Activated CD8-positive, alpha-beta memory T cell treated with anti-CD3 and anti-CD28 coated beads, Interleukin-2, amount 50 U/mL, for 48 hours (primary cell): ENCODE measurements at places on chromosomes 16 and 17.

DNA sequence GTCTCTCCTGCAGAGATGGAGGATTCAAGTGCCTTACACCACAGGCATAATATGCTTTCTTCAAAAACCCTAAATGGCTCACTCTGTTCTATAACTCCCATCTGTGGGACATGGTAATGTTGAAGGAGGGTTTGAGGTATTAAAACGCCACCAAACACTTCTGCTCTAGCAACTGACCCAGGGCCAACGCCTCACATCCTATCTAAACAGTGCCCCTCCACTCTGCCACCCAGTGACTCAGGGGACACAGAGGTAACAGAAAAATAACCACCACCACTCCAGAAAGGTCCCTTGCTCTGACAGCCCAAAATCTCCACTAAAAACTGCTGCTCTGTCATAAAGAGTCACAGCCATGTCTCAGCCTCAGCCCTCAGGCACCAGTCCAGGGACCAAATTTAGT is 17.7 kb downstream of the NPRL3 start:
- DNase-seq = no peak

DNA sequence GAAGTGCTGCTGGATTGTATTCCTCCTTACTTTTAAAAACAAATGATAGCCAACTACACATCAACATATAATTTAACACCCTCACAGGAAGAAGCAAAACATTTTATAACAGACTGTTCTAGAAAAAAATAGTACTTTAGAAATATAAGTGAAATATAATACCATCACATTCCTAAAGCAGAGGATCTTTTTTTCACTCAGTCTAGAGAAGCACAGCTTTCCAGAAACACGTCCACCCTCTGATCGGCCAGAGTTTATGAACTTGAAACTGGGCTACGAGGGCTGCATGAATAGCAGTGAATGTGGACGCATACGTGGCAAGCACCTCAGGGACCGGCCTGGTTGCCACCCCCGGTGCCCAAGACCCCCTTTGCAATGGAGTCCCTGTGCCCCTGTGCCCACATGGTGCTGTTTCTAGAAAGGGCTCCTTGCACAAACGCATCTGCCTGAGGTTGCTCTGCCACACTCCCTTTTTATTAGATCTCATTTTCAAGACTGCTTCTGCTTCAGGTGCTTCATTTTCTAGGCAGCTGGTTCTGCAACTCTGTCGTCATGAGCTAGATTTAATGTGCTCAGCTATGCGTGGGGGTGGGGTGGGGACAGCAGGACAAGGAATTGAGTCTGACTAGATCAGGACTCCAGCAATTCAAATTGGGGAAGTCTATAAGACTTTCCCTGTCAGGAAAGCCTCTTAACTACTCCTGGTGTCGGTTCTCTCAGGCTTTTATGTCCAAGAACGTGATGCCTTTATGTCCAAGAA is 29.1 kb upstream of the ERN1 start:
- DNase-seq = no peak

- DNase-seq = no peak
These were observed 1.2 kb downstream of the GPRC5B start for GRCh38 chr16:19883296-19883965.

DNA sequence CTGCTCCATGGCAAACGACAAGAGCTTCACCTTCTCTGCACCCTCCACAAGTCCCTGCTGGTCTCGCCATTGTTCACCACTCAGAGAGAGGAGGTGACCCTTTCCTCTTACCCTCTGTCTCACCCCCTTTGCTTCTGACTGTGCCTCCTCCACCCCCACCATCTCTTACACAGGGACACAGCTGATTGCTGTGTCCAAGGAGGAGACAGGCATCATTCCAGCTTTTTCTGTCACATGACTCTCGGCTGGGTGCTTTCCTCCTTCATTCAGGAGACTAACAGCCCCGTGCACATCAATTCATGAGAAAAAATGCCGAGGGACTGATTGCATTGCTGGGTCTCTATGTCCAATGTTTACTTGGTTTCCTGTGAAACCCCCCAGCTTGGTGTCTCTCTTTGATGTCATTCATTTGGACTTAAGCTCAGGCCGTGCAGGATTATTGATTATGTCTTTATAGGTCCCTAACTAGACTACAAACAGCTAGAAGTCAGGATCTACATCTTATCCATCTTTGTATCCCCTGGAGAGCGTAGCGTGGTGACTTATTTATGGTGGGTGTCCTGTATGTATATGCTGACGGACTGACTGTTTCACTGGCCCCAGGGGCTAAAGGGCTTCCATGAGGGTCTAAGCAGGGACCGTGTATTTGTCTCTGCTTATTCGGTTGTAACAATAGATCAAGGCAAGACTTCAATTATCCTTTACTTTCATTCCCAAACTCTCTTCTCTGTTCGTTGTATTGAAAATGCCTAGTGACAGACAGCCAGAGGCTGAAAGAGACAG is 82.2 kb upstream of the CDH13 start:
- DNase-seq = no peak

DNA sequence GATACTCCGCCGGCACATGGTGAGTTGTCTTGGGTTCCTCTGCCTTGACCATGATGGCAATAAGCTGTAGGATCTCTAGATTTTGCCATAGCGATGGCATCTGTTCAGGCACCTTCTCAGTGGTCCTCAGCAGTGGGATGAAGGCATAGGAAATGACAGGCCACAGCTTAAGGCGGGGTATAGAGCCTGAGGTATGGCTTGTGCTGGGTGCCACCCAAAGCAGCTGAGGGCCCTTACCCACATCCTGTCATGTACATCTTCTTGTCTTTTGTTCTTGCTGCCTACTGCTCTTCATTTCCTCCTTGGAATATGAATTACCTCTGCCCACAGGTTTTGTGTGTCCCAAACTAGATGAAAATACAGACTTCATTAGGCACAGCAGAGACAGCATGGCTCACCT is 29.5 kb downstream of the KAT7 start:
- no peak for DNase-seq

DNA sequence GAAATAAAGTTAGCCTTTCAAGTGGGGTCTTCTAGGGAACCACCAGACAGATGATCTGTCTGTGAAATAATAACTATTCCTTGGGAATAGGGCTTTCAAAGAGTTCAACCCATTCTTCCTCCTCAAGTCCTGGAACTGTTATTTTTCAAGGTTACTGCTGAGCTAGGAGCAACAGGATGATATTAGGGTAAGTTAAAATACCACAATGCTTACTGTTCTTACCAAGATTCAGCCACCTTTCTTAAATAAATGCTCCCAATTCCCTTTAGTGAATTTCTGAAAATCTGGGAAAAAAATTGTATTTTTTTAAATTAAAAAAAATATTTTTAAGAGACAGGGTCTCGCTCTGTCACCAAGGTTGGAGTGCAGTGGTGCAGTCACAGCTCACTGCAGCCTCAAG is 26.9 kb upstream of the ALDH3A2 start:
- DNase-seq = no peak

GRCh38 chr16:3816326-3816725 is 64.2 kb downstream of the CREBBP start:
- DNase-seq = no peak

DNA sequence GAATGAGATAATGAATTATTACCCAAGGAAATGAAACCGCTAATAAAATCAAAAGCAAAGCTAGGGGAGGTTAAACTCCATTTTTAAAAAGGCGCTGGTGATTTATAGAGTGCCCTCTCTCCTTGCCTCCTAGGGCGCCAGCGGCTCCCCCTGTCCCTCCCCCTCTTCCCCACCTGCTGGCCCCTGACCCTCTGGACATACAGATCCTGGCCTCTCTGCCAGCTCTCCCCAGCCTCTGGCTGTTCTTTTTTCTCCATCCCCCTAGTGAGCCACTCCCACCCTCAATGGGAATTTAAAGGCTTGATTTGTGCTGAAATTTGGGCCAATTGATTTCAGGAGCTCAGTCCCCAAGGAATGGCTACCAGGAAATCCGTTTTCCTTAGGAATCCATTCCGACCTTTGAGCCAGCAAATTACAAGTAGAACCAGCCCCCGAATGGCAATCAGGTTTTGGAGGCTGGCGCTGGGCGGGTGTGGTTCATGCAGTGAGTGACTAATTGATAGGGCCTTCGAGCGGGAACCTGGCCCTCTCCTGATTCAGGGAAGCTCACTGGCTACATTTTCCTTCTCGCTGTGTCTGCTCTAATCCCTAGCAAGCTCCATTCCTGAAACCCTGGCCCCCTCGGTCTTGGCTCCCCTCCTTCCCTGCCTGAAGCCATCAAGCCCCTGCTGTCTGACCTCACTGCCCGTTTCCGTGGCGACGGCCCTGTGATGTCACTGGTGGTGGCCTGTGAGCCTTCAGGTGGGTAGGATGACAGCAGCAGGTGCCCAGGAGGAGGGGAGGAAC is 141.9 kb upstream of the SDK2 start:
- DNase-seq = no peak

DNA sequence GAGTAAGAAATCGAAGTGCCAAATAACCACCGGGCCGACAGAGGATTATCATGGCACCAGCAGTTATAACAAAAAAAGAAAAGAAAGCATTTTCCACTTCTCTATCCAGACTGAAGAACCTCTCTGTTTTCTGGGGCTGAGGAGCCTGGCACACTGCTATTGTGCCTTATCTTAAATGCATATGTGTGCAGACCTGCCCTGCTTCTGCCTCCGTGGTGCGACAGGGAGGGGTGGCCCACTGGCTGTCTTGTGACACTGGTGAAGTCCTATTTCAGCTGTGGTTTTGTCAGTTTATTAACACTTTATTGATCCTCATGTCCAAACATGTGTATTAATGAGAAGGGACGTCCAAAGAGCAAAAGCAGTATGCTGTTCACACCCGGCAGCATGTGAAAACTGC is 55.4 kb downstream of the CDK5R1 start:
- DNase-seq = no peak

DNA sequence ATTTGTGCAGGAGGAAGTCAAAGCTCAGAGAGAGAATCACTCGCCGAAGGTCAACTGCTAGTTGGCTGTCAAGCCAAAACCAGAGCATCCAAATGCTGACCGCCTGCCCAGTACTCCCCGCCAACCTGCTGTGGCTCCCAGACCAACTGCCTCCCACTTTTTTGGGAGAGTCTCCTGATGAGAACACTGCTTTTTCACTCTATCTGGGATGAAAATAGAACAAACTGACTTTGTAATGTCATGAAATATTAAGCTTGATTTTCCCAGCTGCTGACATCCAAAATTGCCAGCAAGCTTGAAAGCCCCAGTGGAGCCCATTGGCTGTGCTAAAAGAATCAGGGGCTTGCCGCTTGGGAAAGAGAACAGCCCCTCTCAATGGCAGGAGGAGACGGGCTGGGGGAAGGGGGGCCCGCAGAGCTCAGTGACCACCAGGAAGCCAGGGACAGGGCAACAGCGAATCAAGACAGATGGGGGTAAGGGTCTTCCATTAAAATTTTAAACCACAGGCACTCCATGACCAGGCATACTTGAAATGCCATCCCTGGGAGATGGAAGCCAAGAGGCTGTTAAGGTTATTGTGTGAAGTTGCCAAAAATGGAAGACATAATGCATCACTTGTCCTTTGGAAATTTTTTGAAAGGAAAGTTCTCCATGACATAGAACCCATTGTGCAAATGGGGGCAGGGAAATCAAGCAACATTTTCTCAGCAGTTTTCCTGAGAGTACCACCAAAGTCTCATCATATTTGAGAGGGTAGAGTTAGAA is 125.7 kb upstream of the CDH5 start:
- no peak for DNase-seq

GRCh38 chr16:3115561-3115960 is 3.2 kb downstream of the ZNF205 start:
- DNase-seq = no peak

- DNase-seq = no peak
These were observed 15.5 kb upstream of the USP22 start for GRCh38 chr17:21058098-21058893.

- DNase-seq = no peak
These were observed 37.7 kb downstream of the ASPA start for GRCh38 chr17:3513305-3514035.

DNA sequence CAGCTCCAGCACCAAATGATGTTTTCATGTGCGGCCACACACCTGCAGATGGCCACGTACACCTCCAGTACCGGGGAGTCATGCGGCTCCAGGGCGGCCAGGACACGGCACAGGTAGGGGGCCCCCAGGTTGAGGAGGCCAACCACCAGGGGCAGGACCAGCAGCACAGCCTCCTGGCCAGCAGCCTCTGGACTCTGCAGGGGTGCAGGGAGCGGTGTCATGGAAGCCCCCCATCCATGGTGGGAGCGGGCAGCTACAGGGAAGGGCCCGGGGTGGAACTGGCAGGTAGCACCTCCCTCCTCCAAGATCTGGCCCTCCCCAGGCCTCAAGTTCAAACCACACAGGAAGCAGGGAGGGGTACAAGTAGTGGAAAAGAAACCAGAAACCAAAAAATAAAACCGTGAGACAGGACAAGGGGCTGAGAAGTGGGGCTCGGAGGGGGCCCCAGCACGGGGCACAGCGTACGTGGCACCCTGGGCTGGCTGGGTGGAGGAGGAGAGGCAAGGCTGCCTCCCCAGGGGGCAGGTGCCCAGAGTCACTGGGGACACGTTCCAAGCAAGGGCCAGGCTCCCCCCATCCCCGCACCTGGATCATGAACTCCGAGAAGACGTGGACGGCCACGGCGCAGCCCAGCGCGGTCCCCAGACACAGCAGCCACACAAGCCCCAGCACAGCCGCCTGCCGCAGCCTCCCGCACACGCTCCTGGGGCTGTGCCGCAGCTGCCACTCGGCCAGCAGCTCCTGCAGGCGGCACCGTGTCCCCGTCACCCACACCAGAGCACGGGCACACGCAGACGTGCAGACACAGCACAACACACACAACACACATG is 7.4 kb downstream of the TMC6 start:
- peak; percentile 71 for DNase-seq

DNA sequence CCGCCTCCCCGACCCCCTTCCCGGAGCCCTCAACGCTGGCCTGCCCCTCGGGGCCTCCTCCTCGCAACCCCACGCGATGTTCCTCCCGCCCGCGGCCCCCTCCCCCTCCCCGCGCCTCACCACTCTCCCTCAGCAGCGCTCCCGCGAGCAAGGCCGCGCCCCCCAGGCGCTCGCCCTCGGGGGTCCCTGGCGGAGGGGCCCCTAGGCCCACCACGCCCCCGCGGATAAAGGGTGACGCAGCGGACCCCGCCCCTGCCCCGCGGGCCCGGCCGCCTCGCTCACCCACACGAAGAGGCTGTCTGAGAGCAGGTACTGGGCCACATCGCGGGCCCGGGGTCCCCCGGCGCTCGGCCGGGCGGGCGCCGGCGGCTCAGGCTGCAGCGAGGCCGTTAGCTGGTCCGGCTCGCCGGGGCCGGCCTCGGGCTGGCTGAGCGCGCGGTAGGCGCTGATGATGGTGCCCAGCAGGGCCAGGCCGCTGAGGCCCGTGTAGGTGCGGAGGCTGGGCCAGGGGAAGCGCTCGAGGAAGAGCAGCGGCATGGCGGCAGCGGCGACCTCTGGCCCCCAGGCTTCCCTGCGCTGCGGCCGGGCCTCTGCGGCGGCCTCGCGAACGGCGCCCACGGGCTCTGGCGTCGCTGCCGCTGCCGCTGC is 430 bp downstream of the AMFR start:
- DNase-seq = peak; percentile 72

DNA sequence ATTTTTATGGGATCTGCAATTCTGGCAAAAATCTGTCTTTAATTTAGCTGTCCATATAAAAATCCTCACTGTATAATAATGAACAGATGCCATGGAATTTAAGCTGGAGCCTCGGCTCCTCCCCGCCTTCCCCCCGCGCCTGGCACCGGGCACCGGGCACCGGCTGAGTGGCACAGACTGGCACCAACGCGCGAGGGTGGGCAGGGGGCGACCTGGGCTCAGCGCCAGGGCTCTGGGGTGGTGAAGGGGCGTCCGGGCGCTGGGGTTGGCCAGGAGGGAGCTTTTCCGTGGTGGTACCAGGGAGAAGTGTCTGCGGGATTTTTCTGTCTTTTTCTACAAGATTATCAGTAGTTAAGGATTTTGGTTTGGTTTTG is 9.1 kb downstream of the NEUROD2 start:
- no peak for DNase-seq

GRCh38 chr17:8481089-8481488 is 45.4 kb downstream of the NDEL1 start:
- DNase-seq = no peak

- DNase-seq = no peak
These were observed 831 bp downstream of the CA7 start for GRCh38 chr16:66845080-66845410.
